ENCODE measurements at places on chromosomes 3 and 15.

DNA sequence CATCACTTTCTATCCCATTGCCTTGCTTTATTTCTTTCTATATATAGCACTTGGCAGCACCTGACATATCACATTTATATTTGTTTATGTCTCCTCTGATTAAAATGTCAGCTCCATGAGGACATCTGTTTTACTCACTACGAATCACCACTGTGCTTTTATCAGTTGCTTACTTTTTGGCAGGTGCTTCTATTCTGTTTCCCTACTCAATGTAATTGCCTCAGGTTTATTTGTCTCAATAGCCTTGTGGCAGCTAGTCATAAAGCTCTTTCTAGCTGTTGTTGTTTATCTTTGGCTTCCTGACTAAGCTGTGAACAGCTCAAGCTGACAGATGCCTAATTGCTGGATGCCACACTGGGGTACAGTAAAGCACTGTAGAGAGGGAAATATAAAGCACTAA lies 85.5 kb downstream of the VPS13C start:
- DNase-seq: peak; percentile 79

DNA sequence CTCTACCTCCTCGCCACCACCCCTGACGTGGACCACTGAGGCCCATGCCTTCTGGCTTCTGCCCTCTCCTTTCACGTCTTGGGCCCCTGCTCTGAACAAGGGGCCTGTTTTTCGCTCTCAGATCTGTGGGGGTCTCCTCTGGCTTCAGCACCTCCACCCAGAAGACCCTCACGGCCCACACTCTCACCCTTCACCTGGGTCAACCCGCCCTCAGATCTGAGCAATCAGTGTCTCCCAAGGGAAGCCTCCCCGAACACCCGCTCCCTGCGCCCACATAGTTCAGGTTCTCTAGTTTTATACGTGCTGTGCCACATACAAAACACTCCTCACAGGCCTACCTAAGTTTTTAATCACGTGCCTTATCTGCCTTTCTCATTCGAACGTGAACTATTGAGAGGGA lies 48.2 kb upstream of the SMAD6 start:
- DNase-seq: no peak

DNA sequence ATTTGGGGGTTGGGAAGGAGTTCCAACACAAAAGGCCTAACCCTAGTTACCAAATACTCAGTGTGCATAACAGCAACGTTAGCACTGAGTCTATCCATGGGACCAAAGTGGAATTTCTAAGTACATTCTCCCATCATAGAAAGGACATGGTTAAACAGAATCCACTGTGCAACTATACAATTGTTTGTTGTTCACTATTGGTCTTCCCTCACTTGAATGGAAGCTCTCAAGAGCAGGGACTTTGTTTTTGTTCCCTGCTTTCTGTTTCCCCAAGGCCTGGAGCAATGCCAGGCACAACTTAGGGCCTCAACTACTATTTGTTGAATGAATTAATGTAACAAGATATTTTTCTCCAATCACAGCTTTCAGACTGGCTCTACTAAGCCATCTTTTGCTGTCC lies 25.6 kb downstream of the COL8A1 start:
- no peak for DNase-seq

DNA sequence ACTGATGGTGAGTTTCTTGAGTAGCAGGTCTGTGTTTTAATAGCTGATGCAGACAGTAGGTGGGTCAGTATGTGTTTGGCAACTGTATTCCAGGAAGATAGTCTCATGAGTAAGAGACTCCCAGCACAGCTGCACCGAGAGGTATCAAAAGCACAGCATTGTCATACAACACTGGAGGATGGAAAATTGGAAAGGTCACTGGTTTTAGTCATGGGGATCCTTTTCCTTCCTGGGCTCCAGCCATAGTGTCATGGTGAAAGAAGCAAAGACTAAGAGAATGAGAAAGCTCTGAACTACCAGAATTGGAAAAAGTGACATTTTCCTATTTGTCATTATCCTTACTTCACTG lies 61.5 kb downstream of the P3H2 start:
- DNase-seq: no peak

DNA sequence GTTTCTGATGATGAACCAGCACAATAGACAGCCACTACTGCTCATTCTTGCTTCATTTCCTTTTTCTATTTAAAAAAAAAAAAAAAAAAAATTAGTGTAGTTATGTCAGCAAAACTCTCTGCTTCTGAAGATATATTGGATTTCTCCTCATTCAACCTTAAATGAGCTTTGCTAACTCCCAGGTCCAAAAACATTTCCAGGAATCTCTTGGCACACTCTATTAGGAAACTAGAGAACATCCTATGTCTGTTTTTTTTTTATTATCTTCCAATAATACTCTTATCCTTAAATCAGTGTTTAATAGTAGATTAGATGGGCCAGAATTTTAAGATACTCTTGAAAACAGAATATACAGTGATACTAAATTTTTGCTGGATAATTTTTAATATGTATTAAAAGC lies 398.0 kb downstream of the NAALADL2 start:
- no peak for DNase-seq

GRCh38 chr3:15477951-15478639 lies 43.4 kb downstream of the COLQ start:
- no peak for DNase-seq

GRCh38 chr15:87118435-87118834 lies 1038.8 kb downstream of the AGBL1 start:
- DNase-seq: no peak

DNA sequence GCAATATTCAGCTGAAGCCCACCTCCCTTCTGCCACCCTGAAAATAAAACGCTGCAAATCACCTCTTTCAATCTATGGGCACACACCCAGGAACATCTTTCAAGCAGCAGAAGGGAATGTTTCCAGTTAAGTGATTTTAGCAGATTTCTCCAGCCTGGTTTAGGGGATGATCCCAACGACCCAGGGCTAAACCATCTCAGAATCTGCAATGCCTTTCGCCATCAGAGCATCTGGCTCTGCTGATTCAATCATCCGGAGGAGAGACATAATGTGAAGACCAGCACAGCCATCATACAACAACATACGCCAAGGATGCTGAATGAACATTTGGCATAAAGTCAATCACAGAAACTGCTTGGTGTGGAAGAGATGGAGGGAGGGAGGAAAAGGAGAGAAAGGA lies 15.5 kb upstream of the LRRN1 start:
- DNase-seq: no peak

DNA sequence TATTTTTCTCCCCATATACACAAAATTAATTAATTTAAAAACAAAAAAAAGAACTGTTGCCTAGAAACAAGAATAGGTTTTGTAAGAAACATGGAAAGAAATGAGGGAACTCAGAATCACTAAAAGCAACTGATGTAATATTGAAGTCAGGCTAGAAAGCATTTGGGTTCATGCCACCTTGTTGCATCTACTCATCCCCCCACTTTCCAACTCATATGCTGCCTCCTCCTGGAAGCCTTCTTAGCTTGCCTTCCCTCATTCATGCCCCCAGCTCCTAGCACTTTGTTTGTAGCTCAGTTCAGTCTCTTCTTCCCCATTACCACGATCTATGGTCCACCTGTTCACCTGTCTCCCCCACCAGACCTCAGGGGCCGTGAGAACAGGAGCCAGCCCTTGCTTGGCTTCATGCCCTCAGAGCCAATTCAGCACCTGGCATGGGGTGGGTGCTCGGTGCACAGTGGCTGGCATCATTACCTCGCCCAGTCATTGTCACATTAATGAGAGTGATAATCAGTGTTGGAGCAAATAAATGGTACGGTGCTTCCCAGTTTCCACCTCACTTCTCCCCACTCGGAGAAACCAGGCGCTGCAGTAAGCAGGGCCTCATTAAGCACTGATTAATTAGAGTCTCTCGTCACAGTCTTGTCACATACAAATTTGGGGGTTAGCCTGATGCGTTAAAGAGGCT lies 62.4 kb upstream of the SLC6A1 start:
- DNase-seq: no peak
